Spinal cord (tissue), 10 donors: ENCODE measurements at places on chromosomes 11 and 22.

- DNase-seq: no peak
Observed at GRCh38 chr11:68044145-68044813, 5.5 kb downstream of the TCIRG1 start.

DNA sequence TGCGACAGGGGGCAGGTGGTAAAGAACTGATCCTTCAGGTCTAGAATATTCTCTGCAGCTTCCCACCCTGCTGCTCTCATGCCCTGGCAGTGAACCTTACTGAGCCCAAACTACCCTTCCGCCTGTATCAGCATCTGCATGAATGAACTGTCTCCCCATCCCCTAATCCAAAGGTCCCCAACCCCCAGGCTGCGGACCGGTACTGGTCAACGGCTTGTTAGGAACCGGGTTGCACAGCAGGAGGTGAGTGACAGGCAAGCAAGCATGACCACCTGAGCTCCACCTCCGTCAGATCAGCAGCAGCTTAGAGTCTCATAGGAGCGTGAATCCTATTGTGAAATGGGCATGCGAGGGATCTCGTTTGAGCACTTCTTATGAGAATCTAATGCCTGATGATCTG, 58.2 kb upstream of the LMO1 start:
- DNase-seq: no peak

DNA sequence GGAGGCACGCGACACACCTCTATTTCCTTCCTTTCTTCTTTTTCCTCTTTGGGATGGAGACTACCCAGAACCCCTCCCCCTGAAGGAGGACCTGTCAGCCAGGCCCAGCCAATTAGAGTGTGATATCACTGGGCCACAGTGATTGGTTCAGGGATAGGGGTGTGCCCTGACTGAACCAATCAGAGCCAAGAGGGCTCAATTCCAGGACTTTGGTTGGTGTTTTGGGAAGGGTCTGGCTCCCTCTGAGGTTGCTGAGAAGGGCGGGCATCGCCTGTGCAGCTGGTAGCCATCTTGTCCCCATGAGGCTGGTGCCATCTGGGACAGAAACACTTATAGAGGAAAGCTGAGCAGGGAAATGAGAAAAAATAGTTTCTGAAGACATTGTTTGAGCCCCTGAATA, 71.4 kb downstream of the CHST1 start:
- DNase-seq: no peak

DNA sequence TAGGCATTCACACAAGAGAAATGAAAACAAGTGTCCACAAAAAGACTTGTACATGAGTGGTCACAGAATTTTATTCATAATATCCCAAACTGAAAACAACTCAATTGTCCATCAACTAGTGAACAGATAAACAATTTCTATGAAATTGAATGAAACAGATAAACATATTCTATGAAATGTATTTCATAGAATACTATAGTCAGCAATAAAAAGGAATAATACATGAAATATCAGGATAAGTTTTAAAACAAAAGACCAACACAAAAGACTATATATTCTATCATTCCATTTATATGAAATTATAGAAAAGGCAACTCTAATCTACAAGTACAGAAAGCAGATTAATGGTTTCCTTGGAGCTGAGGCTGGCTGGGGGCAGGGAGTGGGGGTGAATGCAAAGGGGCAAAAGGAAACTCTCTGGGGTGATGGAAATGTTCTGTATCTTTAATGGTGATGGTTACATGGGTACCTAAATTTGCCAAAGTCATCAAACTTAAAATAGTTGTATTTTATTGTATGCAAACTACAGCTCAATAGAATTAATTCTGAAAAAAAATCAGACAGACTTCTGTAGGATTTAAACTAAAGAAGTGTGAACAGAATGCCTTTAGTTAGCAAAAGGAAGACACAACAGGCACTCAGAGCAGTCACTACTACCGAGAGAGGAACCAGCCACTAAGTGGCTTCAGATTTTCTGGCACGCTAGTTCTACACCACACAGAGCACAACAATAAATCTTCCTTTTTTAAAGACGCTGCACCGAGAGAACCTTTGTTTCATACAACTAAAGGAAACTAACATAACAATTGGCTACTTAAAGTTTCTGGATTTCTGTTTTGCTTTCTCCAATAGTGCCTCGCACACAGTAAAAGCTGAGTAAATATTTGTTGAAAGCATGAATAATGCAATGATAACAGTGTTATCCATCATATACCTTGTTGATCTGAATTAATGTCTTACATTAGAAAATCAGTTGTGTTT, 15.4 kb downstream of the CCDC34 start:
- DNase-seq: peak; percentile 51

- no peak for DNase-seq
Observed at GRCh38 chr11:76641905-76642304, 28.6 kb downstream of the LRRC32 start.

- no peak for DNase-seq
Observed at GRCh38 chr11:203945-204586, 3.1 kb downstream of the BET1L start.

DNA sequence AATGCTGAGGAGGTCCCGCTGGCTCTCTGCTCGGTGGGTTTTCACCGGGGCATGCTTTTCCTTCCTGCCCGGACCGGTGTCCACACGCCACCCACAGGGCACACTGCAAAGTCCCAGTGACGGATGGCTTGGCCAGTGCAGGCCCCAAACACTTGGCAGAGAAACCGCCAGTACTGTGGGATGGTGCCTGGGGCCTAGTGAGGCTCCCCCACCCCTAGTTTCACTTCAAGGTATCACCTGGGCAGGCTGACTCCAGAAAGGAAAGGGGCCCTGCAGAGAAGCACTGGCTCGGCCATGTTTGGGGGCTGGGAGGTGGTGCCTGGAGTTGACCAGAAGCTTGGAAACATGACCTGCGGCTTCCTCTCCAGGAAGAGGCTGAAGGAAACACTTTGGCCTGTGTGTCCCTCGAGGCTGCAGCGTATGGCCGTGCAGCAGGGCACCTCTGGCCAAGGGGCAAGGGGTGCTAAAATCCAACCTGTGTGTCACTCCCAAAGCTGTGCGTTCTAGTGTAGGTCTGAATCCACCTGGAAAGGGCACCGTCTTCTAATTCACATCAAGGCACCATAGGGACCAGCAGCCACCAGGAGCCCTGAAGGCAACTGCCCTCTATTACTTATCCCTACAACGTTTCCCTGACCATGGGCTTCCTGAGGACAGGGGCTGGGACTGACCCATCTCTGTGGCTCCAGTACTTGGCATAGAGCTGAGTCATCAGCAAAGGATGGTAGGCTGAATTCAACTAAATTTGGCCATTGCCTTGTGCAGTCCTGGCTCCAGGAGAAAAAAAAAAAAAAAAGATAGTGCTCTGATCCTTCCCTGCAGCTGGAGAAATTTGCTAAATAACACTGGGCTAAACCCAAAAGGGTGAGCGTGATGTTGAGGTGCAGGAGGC, 22.6 kb downstream of the TPBGL start:
- no peak for DNase-seq

DNA sequence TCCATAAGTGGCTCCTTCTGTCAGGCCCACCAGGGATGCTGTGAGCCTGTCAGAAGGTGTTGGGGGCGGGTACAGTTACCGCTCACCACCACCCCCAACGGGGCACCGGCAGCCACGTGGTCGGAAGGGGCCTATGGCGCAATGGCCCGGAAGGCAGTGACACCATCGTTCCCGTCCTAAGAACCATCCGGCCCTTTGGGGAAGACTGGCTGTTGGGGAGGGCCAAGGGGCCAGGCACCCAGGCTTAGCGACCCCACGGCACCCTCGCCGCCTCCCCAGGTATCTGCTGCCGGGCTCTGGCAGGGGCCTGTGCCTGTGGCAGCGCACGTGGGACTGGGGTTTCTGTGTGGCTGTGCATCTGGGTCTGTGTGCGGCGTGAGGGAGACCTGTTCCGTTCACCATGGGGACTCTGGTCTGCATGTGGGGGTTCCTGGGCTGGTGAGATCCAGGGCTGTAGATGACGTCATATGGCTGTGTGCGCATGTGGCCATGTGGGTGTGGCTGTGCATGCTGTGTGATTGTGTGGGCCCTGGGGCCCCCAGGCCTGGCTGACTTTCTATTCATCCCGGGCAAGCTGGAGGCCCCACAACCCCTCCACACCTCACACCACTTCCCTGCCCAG, 717 bp downstream of the OSM start:
- no peak for DNase-seq

DNA sequence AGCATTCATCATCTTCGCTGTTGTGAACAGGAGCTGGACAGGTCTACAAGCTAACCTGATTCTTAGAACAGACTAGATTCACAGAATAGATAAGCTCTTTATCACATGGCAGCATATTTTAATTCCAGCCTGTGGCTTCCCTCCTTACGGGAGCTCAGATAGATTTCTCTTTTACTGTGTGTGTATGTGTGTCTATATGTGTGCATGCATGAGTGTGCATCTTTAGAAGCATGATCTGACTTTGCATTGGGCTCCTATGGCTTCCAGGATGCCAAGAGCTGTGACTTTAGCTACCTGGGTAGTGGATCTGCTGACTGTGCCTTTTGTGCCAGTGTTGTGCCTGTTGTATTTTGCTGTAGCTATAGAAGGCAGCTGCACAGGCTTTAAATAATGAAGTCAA, 44.3 kb downstream of the ZNRF3 start:
- no peak for DNase-seq

GRCh38 chr11:70381872-70382861, 16.2 kb upstream of the CTTN start:
- DNase-seq: no peak

- DNase-seq: peak; percentile 17
Observed at GRCh38 chr11:16738947-16739815, 734 bp downstream of the C11orf58 start.

GRCh38 chr11:63868399-63869064, 29.6 kb downstream of the MARK2 start:
- DNase-seq: no peak

DNA sequence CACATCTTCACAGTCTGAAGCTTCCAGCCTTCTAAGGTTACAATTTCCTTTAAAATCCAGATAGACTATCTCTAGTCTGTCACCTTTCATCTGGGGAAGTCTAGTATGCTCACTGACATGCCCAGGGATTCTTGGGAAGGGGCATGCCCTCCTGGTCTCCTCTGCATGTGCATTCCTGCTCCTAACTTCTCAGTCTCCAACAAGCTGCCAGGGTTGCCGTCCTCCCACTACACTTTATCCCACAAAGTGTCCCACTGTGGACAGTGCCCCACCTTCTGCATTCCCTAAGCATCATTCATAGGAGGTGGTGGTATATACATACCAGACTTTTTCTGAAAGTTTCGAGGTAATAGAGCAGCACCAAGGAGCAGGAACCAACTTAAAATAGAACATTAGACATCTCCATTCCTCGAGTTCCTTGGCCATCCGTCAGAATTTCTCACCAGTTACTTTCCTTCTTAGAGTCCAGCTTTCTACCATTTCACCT, 28.7 kb downstream of the EIF3F start:
- DNase-seq: no peak

DNA sequence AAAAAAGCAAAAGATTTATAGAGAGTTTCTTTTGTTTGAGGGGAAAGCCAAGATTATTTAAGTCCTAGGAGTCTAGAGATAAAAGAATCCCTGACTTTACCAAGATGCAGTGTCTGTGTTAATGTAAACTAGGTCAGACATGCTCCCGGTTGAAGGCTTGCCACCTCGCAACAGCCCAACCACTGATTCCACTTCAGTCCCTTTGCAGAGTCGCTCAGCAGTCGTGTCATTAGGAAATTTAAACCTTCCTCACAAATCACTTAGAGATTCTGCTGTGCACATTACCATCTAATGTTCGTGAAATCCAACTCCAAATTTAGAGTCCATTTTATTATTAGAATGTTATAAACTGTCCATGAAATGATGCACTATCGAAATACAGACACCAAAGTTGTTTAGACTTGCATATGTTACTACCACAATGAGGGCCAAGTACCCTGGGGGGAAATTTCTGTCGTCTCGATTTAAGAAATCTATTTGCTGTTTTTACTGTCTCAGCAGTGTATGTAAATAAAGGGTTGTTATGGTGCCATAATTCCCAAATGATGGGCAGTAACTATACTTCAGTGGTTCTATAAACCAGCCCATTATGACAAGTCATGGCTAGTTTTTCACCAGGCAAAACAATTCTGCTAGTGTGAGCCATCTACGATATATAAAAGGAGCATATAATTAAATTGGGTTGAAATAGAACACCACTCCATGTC, 101.4 kb upstream of the MTNR1B start:
- peak; percentile 16 for DNase-seq

- DNase-seq: no peak
Observed at GRCh38 chr11:122804796-122805195, 33.5 kb upstream of the CRTAM start.

DNA sequence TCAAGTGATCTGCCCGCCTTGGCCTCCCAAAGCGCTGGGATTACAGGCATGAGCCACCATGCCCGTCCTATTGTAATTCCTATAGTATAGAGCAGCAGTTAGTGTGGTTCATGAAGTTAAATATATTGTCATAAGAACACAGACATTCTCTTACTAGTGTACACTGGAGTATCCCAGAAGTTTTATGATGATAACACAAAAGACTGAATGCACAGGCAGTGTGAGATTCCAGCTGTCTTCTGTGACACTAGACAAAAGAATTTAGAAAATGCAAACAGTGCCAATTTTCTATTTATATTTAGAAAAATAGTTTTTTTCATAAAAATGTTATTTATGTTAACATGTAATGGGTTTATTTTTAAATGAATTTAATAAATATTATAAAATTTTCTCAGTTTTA, 39.4 kb upstream of the RBX1 start:
- no peak for DNase-seq

DNA sequence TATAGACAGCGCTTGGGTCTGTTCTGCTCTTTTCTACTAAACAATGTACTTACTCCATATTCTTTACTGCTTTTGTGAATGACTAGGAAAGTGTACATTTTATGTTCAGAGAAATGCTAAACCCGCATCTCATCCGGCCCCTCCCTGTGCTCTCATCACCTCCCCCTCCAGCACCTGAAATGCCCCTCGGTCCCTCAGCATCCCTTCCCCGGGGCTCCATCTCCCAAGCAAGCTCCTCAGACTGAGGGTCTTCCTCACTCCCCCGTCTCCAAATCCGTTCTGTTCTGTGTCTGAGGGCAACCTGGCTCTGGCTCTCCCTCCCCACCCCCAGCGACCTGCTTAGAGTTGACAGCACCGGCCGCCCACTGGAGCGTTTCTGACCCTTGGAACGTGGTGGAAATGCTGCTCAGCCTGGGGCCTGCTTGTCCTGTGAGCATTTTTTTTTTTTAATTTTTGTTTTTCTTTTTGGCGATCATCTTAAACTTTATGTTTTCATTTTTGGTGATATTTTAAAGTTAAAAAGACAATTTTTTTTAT, 1.4 kb downstream of the SELENOO start:
- no peak for DNase-seq

GRCh38 chr11:117444711-117445658, 117.3 kb downstream of the CEP164 start:
- peak; percentile 73 for DNase-seq

DNA sequence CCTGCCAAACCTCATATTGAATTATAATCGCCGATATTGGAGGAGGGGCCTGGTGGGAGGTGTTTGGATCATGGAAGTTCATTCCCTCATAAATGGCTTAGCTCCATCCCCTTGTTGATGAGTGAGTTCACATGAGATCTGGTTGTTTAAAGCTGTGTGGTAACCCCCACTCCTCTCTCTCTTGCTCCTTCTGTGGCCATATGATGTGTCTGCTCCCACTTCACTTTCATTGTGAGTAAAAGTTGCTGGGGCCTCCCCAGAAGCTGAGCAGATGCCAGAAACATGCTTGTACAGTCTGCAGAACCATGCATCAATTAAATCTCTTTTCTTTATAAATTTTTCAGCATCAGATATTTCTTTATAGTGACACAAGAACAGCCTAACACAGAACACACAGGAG, 929.0 kb upstream of the FAT3 start:
- DNase-seq: no peak
